ENCODE measurements at places on chromosomes 13 and 19. TPM values are rescaled to one million over a fixed set of nuclear protein-coding genes. Genes with fewer than 3 reads are reported as not detected.

GRCh38 chr13:109840201-109840892, 54.0 kb upstream of the IRS2 start:
- DNase-seq: no peak

DNA sequence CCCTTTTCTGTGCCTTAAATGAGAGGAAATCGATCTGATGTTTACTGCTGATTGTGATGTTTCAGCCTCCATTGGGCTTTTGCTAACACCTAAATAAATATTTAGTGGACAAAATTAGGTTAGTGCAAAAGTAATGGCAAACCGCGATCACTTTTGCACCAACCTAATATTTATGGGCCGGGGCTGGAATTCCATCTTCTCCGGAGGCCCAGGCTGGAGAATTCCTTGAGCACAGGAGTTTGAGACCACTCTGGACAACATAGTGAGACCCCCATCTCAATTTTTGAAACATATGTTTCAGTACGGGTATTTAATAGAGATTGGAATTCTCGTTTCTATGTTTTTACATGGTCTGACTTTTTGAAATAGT, 603 bp downstream of the ZNF880 start:
- DNase-seq: no peak

The DKKL1 gene
- not detected for total RNA-seq

DNA sequence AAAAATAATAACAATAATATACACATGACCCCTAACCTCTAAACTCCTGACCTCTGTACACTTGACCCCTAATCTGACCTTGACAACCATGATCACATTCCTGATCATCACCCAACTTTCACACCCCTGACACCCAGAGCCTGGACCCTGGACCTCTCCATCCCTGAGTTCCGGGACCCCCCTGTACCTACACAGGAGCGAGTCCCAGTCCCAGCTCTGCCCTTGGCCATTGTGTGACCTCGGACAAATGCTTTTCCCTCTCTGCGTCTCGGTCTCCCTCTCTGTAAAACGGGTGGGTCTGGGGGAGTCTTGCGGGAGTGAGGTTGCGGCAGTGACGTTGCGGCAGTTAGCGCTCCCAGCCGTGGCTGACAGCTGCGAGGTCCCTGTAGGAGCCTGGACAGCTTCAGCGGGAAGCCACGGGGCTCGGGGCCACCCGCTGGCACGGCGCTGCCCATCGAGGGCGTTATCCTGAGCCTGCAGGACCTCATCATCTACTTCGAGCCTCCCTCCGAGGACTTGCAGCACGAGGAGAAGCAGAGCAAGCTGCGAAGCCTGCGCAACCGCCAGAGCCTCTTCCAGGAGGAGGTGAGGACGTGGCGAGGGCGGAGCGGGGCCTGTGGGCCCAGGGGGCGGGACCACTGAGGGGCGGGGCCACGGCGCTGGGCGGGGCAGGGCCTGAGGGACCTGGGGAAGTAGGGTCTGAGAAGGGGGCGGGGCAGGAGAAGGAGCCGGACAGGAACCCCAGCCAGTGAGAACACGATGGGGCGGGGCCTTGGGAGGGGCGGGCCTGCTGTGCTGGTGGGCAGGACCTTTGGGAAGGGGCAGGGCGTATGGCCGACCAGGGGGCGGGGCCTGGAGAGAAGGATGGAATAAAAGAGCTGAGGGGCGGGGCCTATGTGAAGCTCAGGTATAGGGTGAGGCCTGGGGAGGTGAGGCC, 19.2 kb downstream of the RYR1 start:
- DNase-seq: no peak
